ENCODE measurements at places on chromosomes 2 and 18. TPM values are rescaled to one million over a fixed set of nuclear protein-coding genes. Genes with fewer than 3 reads are reported as not detected.

TRABD2A gene
- 5.3 TPM for total RNA-seq

SERPINB11 gene
- not detected for total RNA-seq

RPS27A gene
- total RNA-seq = 2,062 TPM

OR6B3 gene
- total RNA-seq = not detected

PPM1G gene
- 48.9 TPM for total RNA-seq

KLHL41 gene
- total RNA-seq = 0.13 TPM

TTR gene
- total RNA-seq = not detected

GREB1 gene
- total RNA-seq = 0.13 TPM

SLC5A7 gene
- total RNA-seq = not detected

LYG1 gene
- not detected for total RNA-seq

ACAA2 gene
- 42.4 TPM for total RNA-seq

CLASP1 gene
- total RNA-seq = 27.4 TPM

RIF1 gene
- total RNA-seq = 24.1 TPM
